ENCODE measurements at places on chromosomes 2 and 18.
A peak's percentile ranks its signal among the peaks of the same experiment; 100 is the strongest.

- no peak for DNase-seq
Measured at GRCh38 chr2:64080179-64080578, 61.0 kb upstream of the VPS54 start.

DNA sequence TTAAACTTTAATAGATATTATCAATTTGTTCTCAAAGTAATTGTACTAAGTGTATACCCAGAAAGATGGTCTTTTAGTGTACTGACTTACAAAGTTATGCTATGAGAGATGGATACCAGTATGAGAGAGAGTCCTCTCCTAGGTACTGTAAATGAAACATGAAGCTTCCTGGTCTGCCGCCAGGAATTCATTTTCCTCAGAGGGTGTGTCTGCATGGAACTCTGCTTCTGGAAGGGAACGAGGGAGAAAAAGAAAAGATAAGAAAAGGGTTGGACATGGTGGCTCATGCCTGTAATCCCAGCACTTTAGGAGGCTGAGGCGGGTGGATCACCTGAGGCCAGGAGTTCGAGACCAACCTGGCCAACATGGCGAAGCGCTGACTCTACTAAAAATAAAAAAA is 2.2 kb upstream of the SSB start:
- DNase-seq = no peak

DNA sequence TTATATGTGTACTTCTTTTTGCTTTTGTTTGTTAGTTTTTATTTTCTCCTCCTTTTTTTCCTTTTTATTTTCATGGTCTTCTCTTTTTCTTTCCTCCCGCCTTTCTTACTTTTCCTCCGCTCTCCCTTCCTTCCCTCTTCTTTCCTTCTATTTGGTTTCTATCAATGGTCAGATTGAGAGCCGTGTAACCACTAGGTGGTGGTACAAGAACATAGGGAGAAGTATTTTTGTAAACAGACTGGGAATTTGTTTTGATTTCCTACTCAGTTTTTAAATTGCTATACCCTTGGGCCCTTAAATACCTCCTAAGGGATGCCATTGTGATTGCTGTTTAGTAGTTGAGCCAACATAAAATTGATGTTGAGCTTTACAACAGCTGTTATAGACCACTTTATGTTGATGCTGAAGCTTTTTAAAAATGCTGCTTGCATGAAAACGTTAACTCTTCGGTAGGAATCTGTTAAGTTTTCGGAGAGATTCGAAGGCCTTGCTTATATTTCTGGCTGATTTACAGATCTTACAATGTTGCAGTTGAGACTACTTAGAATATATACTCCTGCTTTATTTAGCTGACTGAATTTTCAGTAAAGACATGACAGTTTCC is 124.2 kb downstream of the UBE2E3 start:
- peak; percentile 44 for DNase-seq

DNA sequence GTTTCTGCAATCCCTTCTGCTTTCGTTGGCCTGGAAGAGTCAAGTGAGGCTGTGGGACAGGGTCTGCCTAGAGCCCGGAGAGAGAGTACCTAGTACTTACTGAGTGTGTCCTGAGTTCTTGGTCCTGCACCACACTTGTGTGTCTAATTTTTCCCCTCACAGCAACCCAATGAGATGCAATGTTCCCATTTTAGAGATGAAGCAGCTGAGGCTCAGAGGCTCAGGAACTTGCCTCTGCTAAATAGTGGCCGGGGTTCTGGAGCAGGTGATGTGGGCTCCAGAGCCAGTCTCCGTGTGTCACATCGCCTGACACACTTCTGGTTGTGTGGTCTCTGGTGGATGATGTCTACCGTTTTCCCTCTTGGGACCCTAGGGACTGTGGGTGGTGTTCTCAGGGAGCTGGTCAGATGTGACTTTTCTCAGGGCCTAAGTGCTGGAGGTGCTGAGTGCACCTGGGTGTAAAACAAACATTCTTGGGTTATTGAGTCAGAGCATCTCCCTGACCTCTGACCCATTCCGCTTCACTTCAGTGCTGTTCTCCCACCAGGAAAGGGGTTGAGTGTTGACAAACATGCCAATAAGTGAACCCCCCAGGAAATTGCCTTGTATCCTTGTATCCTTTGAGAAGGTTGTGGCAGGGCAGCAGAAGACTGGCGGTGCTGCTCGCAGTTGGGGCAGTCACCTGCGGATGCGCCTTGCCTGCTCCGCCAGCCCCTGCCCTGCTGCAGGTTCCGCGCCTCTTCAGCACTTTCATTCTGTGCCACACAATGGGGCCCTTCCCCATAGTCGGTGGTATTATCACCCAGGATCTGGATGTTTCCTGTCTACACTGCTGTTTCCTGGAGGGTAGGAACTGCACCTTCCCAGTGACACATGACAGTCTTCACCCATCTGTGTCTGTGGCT is 32.1 kb downstream of the HK2 start:
- peak; percentile 27 for DNase-seq

DNA sequence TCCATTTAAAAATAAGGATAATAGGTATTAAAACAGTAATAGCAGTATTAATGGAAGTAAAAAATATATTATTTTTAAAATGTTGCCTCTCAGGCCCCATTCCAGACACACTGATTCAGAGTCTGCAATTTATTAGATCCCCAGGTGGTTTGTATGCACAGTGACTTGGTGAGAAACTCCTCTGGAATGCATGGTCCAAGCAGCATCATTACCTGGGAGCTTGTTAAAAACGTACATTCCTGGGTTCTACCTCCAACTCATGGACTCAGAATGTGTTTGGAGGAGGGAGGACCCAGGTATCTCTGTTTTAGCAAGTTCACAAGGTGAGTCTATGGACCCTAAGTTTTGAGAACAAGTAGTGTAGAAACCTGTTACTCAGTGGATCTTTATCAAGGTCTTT is 95.6 kb downstream of the ITGA4 start:
- DNase-seq = no peak

DNA sequence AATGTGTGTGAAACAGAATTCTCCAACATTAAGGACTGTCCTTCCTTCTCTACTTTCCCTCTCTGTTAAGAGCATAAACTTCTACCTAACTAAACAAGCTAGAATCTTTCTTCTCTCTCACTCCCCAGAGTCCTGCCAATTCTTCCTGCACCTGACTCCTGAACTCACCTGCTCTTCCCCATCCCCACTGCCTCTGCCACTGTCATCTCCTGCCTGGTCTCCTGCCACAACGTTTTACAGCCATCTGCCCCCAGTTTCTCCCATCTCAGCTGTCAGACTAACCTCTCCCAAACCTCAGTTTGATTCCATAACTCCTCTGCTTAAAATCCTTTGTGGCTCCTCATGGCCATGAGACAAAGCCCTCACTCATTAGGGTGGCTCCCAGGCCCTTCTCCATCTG is 288.3 kb upstream of the FBXO11 start:
- DNase-seq = no peak

DNA sequence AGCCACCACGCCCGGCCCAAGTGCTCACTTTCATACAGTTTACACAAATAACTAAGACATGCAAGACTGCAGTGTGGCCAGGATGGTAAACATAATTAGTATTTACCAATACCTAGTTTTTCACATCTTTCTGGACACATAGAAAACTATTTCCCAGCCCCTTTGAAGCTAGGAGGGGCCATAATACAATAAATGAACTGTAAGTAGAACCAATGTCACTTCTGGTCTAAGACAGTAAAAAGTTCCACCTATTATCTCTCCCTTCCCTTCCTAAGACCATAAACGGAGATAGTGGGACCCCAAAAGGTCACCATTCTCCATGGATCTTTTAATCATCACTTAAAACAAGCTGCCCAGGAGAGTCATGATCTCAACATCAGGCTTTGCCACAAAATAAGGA is 51.0 kb downstream of the NBAS start:
- DNase-seq = no peak

DNA sequence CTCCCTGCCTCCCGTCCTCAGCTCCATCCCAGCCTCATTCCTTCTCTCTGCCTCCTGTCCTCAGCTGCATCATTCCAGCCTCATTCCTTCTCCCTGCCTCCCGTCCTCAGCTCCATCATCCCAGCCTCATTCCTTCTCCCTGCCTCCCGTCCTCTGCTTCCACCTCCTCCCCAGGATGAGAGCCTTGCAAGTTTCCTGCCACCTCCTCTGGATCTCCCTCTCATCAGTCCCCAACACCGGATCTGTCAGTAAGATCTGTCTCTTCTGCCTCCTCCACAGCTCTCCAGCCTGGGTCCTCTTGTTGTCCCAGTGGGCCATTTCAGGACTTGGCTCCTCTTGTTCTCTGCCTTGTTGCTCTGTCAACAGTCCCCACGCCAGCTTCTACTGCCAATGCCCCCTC is 130.9 kb downstream of the NDUFA10 start:
- DNase-seq = no peak

- DNase-seq = no peak
Measured at GRCh38 chr18:48752928-48753327, 197.8 kb downstream of the SMAD7 start.

DNA sequence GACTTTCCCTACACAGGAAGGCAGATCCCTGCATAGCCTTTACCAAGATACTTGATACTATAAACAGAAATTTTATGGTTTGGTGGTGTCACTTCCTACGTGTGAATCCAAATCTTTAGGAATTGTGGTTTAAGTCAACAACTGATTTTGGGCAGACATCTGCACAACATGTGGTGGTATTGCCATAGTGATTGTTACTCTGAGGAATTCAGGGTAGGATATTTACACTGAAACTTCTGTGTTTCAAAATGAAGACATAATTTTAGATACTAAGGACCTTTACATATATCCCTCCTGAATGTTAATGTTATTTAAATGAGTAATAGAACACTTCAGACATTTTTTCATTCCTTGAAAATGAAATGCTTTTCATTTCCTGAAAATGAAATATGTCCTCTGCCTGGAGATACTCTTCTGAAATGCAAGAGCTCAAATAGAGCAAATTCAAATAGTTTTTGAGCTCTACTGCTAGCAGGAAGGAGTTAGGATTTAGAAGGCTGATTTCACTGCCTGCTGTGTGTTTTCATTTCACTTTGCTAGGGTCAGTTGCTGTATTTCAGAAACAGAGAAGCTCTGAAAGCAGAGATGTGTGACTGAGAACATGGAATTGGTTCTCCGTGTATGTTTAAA is 77.2 kb downstream of the MDH1 start:
- no peak for DNase-seq

DNA sequence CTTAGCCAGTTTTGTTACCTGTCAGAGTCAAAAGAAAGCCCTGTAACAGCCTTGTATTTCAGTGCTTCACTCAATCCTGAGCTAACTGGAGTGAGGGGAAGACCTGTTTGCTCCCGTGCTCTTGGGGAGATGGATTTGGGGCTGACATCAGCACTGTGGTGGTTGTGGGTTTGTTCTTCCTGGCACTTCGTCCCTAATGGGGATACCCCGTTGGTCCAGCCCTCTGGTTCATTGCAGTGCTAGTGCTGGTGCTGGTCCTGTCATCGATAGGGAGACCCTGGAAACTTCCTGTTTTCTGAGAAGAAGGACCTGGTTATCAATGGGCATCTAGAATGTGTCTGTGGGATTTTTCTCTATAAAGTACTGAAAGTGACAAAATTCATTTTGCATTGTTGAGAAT is 205.4 kb downstream of the ZNF407 start:
- no peak for DNase-seq

DNA sequence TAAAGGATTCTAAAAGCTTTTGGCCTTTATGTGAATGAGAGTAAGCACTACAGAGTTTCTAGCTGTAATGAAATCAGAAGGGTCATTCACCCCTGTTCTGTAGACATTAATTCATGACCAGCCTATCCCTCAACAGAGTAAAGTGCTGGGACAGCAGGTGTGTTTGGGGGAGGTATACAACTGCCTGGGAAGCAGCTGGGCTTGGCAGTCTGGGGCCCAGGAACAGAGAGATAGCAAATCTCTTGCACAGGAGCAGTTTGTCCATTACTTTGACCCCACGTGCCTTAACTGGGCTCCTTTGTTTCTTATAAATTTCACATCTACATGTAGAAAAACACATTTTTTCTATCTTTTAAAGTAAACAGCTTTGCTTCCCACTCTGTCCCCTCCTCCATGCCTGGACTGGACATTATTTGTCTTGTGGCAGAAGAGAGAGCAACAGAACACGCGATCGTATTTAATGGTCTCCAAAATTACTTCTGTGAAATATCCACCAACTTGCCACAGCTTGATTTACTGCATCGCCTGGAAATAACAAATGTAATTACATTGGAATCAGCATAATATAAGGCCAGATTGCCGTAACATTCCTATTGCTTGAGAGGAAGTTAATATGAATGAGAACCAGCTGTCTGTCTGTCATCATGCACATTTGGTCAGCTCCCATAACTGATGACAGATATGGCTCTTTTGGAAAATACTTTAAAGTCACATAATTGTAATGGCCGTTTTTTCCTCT is 263.8 kb downstream of the RBM43 start:
- DNase-seq = no peak

GRCh38 chr2:109129921-109130722 is 1.1 kb downstream of the SH3RF3 start:
- no peak for DNase-seq

GRCh38 chr2:159072795-159073194 is 104.4 kb downstream of the TANC1 start:
- DNase-seq = no peak

- DNase-seq = no peak
Measured at GRCh38 chr2:62461707-62462106, 44.3 kb downstream of the TMEM17 start.

Measured in SW480 (cell line).